ENCODE measurements at places on chromosomes 5 and 9.

DNA sequence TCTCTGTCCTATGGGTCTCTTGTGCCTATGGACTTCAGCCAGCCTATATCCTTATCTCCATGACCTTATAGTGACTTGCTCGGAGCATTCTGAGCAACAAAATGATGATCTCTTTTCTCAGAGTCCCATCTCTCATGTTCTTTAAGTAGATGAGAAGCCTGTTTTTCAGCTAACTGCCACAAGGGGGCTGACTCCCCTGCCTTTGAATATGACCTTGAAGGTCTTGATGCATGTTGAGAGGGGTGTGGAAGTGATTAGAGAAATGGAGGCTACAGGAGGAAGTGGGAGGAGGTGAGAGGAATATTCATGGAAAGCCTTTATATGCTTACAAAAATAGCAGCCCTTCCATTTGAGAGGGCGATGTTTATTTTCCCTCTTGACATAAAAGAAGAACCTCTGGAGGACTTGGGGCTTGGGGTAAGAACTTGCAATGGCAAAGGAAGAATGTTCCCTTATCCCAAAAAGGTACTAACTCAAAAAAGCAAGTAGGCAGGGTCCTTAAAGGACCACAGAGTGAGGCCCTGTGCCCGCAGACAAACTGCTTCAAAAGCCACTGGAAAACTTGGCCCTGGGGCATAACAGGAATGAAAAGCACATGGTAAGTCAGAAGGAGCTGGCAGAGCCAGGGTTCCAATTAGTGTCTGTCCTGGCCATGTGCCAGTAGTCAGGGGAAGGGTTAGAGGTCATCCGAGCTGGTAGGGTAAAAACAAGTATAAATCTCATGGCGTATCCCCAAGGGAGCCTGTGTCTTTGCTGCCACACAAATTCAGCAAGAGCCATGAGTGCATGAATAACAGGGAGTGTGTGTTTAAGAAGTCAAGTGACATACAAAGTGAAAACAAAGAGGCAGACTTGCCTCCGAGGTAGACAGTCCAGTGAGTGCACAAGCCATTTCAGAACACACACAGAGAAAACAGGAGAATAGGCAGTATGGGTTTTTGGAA, 39.1 kb downstream of the FGD3 start:
- no peak for DNase-seq

DNA sequence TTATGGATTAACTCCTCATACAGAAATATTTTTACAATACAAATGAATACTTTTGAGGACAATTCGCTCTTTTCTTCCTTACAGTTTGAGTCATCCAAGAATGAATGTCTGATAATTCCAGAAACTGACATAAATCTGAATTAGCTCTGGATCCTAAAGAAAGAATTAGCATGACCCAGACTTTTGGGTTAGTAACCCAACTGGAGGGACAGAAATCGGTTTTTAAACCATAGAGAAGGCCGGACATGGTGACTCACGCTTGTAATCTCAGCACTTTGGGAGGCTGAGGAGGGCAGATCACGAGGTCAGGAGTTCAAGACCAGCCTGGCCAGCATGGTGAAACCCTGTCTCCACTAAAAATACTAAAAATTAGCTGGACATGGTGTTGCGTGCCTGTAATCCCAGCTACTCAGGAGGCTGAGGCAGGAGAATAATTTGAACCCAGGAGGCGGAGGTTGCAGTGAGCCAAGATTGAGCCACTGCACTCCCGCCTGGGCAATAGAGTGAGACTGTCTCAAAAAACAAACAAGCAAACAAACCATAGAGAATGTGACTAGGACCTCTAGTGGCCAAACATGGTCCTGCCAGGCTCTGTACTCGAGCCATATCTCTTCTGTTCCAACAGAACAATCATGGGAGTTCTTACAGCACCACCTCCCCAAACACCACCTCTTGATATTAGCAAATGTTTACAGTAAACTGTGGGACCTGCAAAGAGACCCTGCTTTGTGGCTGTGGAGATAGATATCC, 44.8 kb downstream of the LURAP1L start:
- DNase-seq: no peak

GRCh38 chr5:142883025-142883424, 112.8 kb downstream of the ARHGAP26 start:
- no peak for DNase-seq

DNA sequence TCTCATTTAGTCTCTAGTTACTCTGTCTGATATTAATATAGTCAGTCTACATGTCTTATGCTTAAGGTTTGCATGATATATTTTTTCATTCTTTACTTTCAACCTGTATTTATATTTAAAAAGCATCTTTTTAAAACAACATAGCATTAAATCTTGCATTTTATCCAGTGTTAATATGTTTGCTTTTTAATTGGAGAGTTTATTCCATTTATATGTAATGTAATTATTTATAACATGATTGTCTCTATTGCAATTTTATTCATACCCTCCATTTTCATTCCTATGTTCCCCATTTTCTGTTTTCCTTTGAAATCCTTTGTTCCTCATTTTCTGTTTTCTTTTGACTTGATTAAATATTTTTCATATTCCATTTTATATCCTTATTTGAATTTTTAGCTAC, 13.3 kb downstream of the PCDHB15 start:
- no peak for DNase-seq

- no peak for DNase-seq
These were observed 2216.6 kb upstream of the WWC1 start for GRCh38 chr5:166074582-166075481.

- peak; percentile 80 for DNase-seq
These were observed 1.9 kb downstream of the RAB24 start for GRCh38 chr5:177301503-177302165.

GRCh38 chr5:79834098-79834753, 144.6 kb downstream of the CMYA5 start:
- no peak for DNase-seq

GRCh38 chr9:127903557-127904475, 4.4 kb upstream of the ST6GALNAC6 start:
- DNase-seq: peak; percentile 83

DNA sequence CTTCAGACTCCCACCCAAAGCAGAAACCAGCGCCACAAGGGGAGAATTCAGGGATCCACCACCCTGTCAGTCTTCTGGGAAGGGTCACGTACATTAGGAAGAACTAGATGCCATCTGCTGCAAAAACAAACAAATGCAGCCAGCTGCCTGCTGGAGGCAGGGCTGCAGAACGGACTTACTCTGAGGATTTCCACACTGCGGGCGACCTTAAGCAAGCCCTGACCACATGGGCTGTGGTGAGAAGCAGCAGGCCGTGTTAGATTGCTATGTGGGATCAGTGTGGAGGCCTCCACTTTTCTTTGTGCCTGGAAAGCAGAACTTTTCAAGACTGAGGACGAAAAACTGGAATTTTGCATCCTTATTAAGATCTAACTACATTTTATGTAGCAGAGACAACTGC, 13.4 kb upstream of the LTC4S start:
- DNase-seq: no peak

DNA sequence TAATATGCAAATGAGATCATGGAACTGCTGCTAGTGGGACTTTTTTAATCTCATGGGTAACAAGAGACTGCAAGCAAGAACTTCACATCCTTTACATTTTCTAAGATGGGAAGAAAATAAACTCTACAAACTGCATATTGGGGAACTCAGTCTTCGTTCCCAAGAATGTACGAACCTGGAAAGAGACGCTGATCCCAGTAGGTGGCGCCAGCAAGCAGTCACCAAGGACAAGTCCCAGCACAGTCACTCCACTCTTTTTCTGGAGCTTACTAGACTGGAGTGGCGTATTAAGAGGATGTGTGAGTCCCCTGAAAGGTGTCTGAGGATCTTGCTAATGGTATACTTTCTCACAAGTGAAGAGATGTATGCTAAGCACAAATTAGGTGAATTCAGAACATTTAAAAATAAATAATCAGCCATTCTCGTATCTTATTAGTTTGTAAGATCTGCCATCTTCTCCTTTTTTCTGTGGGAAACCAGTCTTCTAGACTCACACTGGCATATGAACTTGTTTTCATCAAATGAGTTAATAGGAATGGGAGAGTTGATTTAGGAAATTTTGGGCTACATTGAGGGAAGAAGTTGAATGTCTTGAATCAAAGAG, 16.0 kb upstream of the PUM3 start:
- DNase-seq: peak; percentile 55

DNA sequence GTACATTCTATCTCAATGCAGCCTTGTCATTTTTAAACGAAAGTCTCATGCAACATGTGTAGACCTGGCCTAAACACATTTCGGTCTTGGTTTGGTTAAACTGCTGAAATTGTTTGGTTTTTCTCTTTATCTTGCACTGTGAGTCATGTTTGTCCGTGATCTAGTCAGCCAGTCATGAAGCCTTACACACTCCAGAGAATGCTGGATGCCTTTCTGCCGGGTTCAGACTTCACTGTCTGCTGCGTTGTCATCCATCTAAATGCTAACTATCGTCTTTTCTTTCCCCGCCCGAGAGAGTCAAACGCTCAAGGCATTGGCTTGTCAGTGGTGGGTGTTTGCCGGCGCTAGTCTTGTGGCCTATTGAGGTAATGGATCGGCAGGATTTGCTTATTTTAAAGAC, 1194.6 kb upstream of the WWC1 start:
- DNase-seq: no peak

DNA sequence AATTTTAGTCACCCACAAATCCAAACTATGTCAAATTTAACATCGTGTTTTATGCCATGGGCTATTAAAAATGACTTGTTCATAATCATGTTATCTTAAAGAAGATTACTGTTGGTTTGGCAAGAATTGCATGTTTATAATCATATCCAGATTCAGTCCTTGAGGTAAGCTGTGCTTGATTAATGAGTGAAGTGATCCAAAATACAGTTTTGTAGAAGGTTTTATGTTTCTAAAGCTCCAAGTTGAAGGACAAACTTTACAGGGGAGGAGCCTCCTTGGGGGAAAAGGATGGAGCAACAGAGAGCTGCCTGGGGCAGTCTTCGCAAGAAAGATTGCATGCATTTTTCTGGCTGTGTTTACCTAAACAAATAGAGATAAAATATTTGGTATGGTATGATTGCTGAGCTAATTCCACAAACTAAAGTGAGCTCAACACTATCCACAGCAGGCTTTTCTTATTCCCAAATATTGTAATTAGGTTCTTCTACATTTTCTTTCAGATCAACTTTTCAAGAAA, 189.5 kb upstream of the TYRP1 start:
- no peak for DNase-seq
